ENCODE measurements at places on chromosomes 13 and 19.

- no peak for DNase-seq
These were observed 432.7 kb downstream of the EFNB2 start for GRCh38 chr13:106102786-106103185.

DNA sequence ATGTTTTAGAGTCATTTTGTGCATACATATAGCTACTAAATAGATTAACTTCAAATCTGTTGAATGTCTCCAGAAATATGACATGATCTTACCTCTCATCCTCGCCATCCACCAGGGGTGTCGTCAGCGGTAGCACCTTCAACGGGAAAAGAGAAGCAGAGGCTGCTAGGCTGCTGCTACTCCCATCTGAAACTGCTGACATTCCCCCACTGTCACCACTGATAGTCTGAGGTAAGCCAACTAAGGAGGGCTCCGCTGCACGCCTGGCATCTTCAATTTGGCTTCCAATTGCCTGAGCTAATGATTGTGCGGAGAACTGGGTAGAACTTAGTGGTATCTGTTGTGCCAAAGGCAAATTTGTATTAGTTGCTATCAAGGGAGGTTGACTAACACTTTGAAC, 3.1 kb downstream of the TSC22D1 start:
- no peak for DNase-seq

DNA sequence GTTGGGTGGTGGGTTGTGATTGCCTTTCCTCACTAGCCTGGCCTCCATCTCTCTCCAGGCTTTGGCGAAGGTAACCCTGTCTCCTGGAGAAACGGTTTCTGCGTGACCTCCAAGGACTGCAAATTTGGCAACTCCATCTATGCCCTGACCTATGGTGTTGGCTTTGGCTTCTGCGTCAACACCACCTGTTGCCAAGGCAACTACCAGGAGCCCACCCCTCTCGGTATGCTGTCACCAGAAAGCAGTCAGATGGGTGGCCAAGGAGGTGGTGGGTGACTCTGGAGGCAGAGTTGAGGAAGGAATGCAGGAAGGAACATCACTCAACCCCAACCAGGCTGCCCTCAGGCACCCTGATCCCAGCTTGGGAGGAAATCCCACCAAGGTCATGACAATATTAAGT, 18.6 kb upstream of the IRGC start:
- DNase-seq = no peak

- peak; percentile 58 for DNase-seq
These were observed at the start of gene STK24 for GRCh38 chr13:98576963-98577835. Gene STK24, minus strand, starts transcription at chr13:98577107. Its CDS starts 321 bp downstream, at chr13:98576786.

GRCh38 chr13:58495668-58496067, 864.1 kb downstream of the PCDH17 start:
- DNase-seq = no peak

GRCh38 chr13:40570930-40571329, 95.5 kb downstream of the FOXO1 start:
- no peak for DNase-seq

DNA sequence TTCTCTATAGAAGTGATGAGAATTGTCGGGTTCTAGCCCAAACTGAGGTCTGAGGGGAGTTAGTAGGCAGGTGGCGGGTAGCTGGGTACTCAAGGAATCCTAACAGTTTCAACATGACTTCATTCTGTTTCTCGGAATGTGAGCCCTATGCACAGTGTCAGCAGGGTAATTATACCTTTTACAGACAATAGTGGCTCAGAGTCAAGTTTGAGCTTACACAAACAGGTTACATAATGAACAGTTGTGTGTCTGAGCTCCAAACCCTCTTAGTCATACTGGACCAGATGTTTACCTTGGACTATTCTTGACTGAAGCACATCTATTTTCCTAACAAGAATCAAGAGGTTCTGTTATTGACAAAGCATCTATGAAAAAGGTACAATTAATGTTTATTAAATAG, 1066.7 kb upstream of the PCDH20 start:
- DNase-seq = no peak

DNA sequence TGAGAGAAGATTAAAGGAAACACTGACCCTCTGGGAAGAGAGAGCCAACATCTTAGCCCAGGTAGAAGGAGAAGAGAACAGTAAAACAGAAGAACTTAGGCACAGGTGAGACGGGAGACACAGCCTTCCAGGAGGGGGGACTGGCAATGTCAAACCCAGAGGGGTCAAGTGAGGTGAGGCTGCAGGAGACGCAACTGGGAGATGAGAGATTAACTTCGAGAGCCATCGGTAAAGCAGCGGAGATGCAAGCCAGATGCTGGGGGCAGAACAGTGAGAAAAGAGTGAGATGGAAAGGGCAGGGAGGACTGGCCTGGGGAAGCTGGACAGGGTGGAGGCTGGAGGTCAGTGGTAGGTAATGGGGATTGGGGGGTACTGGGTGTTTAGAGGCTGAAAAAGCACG, 5.2 kb downstream of the INSR start:
- no peak for DNase-seq

DNA sequence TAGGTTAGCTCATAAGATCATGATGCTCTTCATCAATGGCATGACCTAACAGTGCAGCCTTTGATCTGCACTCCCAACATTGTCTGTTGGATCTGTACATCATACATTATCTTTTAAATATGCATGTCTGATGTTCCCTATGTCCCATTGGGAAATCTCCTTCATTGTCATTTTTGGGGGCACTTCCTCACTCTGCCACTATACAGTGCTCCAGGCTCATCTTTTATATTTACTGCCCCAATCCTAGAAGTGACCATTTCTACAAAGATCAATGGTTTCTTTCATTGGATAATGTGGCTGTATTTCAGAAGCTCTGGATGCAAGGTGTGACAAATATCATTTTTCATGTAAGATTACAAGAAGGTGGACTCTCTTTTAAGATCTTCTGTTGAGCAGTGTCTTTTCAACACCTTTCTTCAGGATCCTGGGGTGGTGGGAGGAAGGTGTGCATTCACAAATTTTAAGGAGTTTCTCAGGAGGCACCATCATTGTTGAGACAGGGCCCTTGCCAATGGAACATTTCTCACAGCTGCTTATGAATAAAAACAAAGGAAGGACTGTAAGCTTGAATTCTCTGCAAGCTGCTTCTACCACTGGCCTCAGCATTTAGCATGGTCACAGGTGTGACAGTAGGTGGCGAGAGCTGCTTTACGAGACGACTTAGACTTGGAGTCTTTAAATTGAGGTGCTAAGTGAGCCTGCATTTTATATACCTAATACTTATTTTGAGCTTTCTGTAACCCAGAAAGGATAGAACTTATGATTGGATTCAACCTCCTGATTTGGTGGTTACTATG, 403.0 kb downstream of the LMO7 start:
- DNase-seq = no peak

DNA sequence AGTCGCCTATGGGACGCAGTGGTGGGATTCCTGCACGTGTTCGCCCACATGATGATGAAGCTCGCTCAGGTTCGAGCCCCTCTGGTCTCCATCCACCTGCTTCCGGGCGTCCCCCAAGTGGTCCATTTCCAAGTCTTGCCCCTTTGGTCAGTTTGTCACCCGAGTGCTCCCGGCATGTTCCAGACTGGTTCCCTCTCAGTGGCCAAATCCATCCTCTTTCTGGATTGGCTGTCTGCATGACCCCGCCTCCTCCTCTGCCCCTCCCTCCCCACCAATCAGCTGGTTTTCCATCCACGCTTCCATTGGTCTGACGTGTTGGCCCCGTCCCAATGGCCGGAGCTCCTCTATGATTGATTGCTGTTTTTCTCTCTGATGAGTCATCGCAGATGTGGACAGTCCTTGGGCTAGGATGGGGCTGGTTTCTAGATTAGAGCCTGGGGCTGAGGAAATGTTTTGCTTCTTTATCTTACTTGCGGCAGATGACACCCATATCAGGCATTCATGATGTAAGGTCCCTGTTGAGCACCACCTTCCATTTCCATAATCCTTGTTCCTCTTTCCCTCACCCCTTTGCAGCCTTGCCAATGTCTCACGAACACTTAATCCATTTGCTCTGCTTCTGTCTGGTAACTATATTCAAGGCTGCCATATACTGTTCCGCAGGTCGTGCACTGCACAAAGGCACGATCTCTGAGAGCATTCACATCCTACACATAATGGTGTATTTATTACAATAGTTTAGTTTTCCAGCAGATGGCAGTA, 73.8 kb downstream of the MAP4K1 start:
- peak; percentile 74 for DNase-seq

- no peak for DNase-seq
These were observed 755.1 kb downstream of the PCDH9 start for GRCh38 chr13:66475061-66475460.

DNA sequence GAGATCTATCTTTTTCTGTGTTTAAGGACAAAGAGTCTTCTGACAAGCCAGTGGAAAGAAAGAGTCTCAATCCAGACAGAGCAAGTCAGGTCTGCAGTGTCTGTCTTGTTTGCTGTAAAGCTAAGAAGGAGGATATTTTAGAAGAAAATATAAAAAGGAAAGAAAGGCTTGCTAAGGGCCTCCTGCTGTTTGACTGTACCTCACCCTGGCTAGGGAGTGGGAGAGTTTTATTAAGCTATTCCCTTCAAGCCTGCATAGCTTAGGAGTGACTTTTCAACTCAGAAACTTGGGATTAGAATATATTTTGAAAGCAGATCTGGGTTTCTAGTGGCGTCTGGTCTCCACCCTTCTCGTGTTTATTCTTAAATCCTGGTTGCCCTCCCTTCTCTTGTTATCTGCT, 460.0 kb downstream of the COG6 start:
- no peak for DNase-seq

GRCh38 chr19:21482863-21483276, 22.5 kb upstream of the ZNF429 start:
- DNase-seq = peak; percentile 67

GRCh38 chr19:34676697-34677385, at the start of gene SCGB2B2:
Gene SCGB2B2, minus strand, starts transcription at chr19:34677159. Its CDS starts 82,596 bp downstream, at chr19:34594563.
- DNase-seq = no peak

- DNase-seq = no peak
These were observed 72.4 kb upstream of the USPL1 start for GRCh38 chr13:30545320-30545719.

GRCh38 chr13:99380921-99381645, 73.9 kb upstream of the GPR183 start:
- DNase-seq = no peak

GRCh38 chr19:45814166-45814780, 835 bp downstream of the RSPH6A start:
- no peak for DNase-seq

DNA sequence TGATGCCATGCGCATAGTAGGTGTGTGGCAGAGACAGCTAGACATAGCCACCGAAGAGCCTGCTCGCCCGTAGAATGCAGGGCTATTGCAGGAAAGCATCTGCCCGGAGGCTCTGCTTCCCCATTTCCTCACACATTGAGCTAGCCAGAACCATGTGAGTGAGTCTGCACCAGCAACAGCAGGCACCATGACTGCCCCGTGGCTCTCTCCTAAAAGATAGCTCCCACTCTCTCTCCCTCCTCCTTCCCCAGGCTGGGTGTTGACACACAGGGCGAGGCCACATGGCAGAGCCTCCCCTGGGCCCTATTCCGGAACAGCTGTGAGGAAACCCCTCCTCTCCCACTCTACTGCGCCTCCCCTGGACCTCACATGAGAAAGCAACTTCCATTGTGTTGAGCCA, 52.3 kb upstream of the ATP12A start:
- DNase-seq = no peak

DNA sequence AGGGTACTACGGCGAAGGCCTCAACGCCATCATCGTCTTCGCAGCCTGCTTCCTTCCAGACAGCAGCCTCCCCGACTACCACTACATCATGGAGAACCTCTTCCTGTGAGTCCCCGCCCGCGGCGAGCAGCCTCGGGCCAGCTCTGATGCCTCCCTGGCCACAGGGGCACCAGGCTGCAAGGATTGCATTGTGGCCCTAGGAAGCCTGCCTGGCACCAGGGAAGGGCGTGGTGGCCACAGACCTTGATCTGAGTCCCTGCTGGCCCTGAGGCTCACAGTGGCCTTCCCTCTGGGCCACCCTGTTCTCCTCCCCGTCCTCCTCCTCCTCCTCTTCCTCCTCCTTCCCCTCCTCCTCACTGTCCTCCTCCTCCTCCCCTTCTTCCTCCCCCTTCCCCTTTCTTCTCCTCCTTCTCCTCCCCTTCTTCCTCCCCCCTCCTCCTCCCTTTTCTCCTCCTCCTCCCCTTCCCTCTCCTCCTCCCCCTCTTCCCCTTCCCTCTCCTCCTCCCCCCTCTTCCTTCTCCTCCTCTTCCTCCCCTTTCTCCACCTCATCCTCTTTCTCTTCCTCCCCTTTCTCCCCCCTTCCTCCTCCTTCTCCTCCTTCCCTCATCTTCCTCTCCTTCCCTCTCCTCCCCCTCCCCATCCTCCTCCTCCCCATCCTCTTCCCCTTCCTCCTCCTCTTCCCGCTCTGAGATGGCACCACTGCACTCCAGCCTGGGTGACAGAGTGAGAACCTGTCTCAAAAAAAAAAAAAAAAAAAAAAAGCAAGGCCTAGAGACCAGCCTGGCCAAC, 24.4 kb upstream of the NMRK2 start:
- DNase-seq = no peak

GRCh38 chr13:97719736-97720135, 233.7 kb upstream of the IPO5 start:
- no peak for DNase-seq

DNA sequence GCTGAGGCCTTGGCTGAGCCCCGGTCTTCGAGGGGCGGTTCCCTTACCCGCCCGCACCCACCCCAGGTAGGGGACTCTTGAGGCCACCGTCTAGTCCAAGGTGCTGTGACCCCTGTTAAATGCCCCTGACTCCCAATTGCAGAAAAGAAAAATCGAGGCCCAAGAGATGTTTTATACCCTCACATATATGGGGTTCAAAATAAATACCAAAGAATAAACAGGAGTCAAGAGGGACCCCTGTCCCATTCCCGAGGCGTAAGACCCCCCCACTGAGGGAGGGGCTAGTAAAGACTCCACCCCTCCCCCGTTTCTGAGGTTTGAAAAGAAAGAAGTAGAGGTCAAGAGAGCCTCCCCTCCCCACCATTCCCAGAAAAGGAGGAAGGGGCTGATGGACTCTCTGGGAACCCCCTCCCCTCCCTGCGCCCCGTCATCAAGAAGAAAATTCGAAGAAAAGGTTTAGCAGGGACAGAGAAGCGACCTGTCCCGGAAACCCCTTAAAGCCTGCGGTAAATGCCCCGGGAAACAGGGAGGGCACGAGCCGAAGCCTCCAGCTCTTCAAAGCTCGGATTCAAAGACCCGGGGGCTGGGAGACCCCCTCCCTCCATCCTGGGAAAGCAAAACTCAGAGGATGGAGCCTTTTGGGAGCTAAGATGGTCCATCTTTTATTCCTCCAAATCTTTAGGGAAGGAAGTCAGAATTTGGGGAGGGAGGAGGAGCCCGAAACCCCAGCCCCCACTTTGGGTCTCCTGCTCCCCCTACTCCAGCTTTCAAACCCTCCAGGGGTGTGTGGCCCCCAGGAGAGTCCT, 755 bp upstream of the RAB3A start:
- DNase-seq = no peak

- no peak for DNase-seq
These were observed 1.2 kb downstream of the ITPKC start for GRCh38 chr19:40717880-40718773.

DNA sequence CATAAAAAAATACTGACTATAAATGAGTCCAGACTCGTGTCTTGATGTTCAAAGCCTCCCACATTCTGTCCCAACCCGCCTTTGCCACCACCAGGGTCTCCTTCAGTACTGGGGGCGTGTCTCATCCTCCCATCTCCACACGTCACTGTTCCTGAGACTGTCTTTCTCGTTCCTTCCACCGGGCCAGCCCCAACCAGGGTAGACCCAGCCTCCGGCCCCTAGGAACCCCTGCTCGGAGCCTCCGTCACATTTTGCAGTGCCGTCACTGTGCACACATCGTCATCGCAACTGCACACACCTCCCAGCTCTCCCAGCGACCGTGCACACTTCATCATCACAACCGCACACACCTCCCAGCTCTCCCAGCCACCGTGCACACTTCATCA, 73.4 kb downstream of the SPACA7 start:
- no peak for DNase-seq

GRCh38 chr19:6828306-6828697, 55.8 kb downstream of the VAV1 start:
- no peak for DNase-seq
